Tongue (tissue), 3 donors: ENCODE measurements at places on chromosomes 1 and 21.
A peak's percentile ranks its signal among the peaks of the same experiment; 100 is the strongest.

DNA sequence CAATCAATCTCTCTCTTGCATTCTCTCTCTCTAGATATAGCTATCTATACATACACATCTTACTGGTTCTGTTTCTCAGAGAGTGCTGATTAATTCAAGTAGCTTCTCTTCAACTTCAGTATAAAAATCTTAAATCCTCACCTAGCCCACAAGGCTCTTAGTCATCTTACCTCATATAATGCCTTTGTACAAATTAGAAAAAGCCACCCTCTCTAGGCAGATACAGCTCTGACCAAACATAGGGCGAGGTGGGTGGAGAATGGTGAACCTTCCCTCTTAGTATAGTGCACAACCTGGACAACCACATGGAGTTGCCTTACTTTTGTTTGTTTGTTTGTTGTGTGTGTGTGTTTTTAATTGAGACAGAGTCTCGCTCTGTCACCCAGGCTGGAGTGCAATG, 5.1 kb upstream of the INAVA start:
- DNase-seq = no peak

- no peak for DNase-seq
Measured at GRCh38 chr1:198042168-198042567, 114.6 kb upstream of the NEK7 start.

DNA sequence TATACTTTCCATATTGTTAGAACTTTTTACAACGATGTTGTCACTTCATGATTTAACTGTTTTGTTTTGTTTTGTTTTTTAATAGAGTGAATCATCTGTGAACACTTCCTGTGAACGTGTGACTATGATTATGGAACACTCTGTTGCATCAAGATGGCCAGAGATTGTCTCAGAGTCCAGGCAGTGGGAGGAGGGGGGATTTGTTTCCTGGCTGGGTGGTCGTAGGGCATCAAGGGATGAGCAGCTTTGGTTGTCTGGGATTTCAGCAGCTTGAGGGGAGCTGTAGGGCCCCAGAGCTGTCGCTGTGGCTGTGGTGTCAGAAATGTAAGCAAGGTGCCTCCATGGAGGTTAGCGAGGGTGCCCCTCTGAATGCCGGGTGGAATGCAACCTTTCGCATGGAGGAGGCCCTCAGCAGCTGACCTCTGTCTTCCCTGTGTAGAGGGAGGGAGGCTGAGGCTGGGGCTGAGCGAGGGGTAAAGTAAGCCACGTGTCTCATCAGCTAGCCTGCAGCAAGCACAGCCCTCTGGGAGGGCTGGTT, 21.4 kb downstream of the NEK2 start:
- no peak for DNase-seq

GRCh38 chr1:235597867-235598553, 51.6 kb downstream of the GNG4 start:
- DNase-seq = no peak

DNA sequence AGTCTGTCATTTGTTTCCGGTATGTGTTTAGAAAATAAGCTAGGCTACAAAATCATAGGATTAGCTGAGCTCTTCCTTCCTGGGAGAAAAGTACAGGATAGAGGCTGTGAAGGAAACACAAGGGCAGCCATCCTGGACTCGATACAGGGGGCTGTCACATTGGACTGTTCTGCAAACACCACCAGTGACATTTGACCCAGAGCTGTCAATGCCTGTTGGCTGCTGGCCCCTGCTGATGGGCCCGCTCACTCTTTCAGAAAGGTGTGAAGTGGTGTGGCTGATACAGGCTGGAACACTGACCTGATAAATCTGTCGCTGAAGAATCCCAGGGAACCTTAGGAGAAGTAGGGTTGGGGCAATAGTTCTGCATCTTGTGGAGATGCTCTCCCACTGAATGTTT, 183.1 kb downstream of the RHOU start:
- no peak for DNase-seq

GRCh38 chr1:20885121-20885520, 98.0 kb upstream of the HP1BP3 start:
- no peak for DNase-seq

- DNase-seq = no peak
Measured at GRCh38 chr1:228984646-228985631, 249.7 kb downstream of the RHOU start.

DNA sequence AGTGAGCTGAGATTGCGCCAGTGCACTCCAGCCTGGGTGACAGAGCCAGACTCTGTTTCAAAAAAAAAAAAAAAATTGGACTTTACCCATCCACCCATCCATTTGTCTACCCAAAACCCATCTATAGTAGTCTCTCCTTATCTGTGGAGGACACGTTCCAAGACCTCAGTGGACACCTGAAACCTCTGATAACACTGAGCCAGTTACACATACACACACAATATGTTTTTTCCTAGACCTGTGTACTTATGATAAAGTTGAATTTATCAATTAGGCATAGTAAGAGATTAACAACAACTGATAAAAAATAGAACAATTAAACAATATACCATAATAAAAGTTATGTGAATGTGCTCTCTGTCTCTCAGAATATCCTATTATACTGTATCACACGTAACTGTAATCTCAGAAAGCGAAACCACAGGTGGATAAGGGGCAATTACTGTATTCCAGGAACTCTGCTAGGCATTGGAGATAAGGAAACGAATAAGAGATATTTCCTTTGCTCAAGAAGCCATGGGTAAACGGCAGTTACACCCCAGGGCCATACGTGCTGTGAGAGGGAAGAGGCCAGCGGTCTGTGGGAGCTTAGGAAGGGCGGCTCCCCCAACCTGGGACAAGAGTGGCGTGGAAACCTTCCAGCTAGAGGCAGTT, 84.2 kb upstream of the DISP3 start:
- no peak for DNase-seq

DNA sequence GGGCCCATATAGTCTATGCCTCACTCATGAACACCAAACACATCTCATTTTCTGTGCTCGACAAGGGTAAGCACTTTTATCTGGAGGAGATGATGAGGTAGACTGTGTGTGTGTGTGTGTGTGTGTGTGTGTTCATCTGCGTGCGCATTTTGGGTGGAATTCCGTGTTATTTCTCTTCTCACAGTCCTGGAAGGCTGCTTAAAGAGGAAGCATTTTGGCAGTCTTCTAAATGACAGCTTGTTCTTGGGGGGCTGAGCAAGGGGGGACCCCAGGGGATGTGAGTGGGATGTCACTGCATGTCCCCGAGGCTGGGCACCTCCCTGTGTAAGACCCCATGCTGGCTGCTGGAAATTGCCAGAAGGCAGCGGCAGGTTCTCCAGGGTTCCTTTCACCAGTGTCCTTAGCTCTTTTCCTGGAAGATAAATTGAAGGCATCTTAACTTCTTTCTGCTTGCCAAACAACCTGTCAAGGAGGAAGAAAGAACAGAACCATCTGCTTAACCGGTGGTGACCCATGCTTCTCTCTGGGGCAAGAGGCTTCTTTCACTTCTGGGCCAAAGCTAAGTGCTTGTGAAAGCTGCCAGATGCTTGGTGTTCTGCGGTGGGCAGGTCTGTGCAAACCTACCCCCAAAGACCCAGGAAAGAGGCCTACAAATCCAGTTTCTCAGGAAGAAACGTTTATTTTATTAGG, 9.9 kb upstream of the RD3 start:
- peak; percentile 70 for DNase-seq

GRCh38 chr1:204498981-204499380, 4.4 kb upstream of the PIK3C2B start:
- DNase-seq = peak; percentile 40

- peak; percentile 64 for DNase-seq
Measured at GRCh38 chr21:45353200-45353599, 51.8 kb upstream of the COL18A1 start.
